ENCODE measurements at places on chromosomes 2 and 18.

DNA sequence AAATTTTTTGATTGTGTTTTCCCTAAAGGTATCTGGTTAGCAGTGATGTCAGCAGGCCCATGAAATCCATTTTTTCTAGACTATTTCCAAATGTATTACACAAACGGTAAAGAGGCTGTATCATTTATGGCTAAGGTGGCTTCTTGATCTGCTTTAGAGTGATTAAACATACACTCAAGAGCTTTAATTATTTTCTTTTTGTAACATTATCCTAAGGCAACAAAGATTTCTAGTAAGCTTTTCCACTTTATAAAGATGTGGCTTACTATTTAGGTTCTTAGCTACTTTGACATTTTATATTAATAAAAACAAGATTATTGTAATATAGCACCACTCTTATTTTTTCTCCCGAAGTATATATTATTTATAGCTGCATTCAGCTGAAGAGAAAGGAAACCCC is 16.5 kb downstream of the MFF start:
- no peaks in the 10 kb centered on the region for H3K4me1 ChIP-seq
- no peak overlapping the region for H3K4me3 ChIP-seq
- H3K36me3 ChIP-seq = peaks cover 18% of the 10 kb centered on the region
- no peaks in the 10 kb centered on the region for H3K27me3 ChIP-seq

- no peak overlapping the region for H3K27ac ChIP-seq
- no peak overlapping the region for H3K4me3 ChIP-seq
- no peaks in the 10 kb centered on the region for H3K27me3 ChIP-seq
- no peaks in the 10 kb centered on the region for H3K36me3 ChIP-seq
- DNase-seq = no peak
Measured at GRCh38 chr18:45560870-45561269, 54.4 kb upstream of the SLC14A2 start.

GRCh38 chr2:162734866-162735265 is 103.7 kb downstream of the KCNH7 start:
- no peak overlapping the region for H3K27ac ChIP-seq
- H3K4me1 ChIP-seq = peaks cover 11% of the 10 kb centered on the region
- no peaks in the 10 kb centered on the region for H3K27me3 ChIP-seq
- no peak for DNase-seq

DNA sequence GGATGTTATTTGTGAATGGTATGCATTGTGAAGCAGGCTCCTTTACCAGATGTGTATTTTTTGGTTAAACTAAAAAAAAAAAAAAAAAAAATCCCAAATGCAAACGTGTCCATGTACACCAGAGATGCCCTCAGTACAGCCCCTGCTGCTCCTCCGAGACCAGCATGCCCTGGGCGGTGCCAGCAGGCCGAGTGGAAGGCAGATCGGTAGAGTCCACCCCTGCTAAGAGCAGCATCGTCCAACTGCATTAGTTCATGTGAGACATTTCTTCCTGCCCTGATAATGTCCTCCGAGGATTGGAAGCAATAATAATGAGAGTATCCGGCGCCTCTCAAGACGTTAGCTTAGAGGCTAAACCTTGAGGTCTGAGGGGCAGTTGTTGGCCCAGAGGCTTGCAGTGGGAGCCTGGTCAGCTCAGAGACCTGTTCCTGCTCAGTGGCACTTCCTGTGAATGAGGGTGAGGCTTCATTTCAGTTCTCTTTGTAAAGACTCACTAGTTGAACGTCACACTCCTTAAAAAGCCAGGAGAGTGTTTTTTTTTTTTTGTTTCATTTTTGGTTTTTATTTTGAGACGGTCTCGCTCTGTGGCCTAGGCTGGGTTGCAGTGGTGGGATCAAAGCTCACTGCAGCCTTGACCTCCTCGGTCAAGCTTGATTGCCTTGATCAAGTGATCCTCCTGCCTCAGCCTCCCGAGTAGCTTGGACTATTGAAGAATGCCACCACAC is 5.6 kb downstream of the SLC66A3 start:
- DNase-seq = peak; percentile 39
- no peaks in the 10 kb centered on the region for H3K36me3 ChIP-seq
- H3K27ac ChIP-seq = peak overlapping the region; percentile 96
- peak overlapping the region; percentile 64 for H3K4me3 ChIP-seq

DNA sequence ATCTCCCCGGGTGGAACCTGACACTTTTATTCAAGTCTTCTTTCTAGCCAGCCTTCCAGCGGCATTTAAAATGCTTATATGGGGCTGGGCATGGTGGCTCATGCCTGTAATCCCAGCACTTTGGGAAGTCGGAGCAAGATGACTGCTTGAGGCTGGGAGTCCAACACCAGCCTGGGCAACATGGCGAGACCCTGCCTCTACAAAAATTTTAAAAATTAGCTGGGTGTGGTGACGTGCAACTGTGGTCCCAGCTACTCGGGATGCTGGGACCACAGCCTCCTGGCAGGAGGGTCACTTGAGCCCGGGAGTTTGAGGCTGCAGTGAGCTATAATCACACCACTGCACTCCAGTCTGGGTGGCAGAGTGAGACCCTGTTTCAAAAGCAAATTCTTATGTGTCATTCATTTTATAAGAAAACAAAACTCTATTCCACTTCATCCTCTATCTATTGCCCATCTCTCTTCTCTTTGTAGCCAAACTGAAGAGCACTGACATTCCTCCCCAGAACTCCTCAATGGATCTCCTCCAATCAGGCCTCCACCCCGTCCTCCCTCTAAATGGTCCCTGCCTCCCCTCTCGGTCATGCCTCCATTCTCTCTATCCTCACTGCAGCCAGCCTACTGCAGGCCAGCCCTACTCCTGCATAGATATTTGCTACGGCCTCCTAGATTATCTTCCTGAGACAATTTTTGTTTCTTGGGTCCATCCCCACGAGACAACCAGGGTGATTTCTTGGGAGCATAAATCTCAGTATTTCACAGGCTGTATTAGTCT is 18.0 kb upstream of the RHOB start:
- no peak for DNase-seq
- no peaks in the 10 kb centered on the region for H3K36me3 ChIP-seq
- no peak overlapping the region for H3K27ac ChIP-seq
- H3K27me3 ChIP-seq = peaks cover 8% of the 10 kb centered on the region

DNA sequence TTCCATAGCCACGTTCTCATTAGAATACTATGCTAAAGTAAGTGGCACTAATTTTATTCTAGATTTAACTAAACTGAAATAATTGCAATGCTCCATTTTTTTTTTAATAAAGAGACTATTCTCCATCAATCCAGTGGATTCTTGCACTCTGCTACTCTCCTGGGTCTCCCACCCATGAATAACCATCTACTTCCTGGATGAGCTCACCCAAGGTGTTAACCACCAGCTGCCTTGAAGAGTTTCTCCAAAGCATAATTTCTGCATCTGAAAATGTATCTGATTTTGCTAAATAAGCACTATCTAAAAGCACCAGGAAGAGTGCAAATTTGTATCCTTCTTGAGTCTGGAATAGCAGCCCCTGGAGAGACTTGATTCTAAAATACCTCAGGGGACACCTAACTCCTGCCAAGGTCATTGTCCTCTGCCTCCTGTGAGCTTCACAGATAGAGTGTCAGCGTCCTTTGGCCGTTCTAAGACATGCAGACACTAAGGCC is 41.6 kb upstream of the SH3BP4 start:
- no peak overlapping the region for H3K4me3 ChIP-seq
- H3K4me1 ChIP-seq = no peaks in the 10 kb centered on the region
- H3K27ac ChIP-seq = no peak overlapping the region
- no peaks in the 10 kb centered on the region for H3K36me3 ChIP-seq
- peaks cover 3% of the 10 kb centered on the region for H3K27me3 ChIP-seq

GRCh38 chr2:233480490-233481202 is 85.9 kb downstream of the USP40 start:
- H3K27me3 ChIP-seq = no peaks in the 10 kb centered on the region
- H3K4me1 ChIP-seq = no peaks in the 10 kb centered on the region
- DNase-seq = no peak
- no peak overlapping the region for H3K27ac ChIP-seq
- no peak overlapping the region for H3K4me3 ChIP-seq

DNA sequence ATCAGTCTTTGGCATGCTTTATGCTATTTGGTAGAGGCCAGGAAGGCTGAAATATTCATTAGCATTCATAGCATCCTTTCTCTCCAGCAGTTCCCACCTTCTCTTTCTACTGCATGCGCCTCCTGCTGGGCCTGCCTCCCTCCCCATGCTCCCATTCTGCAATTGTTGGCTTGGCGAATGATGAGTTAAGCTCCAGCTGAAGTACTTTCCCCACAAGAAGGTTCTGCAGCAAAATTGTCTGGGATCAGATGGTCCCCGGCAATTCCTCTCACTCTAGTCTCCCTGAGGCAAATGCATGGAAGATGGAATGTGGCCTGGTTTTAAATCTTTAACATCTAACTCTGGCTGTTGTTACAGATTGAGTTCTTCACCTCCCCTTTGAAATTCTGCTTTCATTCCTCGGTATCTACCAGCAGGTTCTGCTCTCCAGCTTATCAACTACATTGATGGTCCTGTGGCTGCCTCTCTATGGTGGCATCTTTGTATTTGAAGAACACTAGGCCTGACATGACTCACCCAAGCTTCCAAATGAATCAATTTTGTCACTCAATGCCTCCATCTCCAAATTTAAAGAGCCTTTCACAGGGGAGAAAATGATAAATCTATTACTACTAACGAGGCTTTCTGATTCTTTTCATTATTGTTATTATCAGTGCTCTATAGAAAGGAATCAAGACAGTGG is 55.9 kb downstream of the KCTD18 start:
- no peak overlapping the region for H3K4me3 ChIP-seq
- DNase-seq = no peak
- H3K27me3 ChIP-seq = no peaks in the 10 kb centered on the region
- peak overlapping the region; percentile 1 for H3K27ac ChIP-seq
- peaks cover 39% of the 10 kb centered on the region for H3K4me1 ChIP-seq

- no peak overlapping the region for H3K27ac ChIP-seq
- H3K4me1 ChIP-seq = no peaks in the 10 kb centered on the region
- DNase-seq = no peak
- H3K27me3 ChIP-seq = no peaks in the 10 kb centered on the region
Measured at GRCh38 chr2:138424436-138425140, 77.0 kb upstream of the SPOPL start.

GRCh38 chr2:156511122-156511521 is 74.9 kb downstream of the GPD2 start:
- no peak overlapping the region for H3K27ac ChIP-seq
- peaks cover 4% of the 10 kb centered on the region for H3K4me1 ChIP-seq
- no peak for DNase-seq
- peaks cover 23% of the 10 kb centered on the region for H3K36me3 ChIP-seq

DNA sequence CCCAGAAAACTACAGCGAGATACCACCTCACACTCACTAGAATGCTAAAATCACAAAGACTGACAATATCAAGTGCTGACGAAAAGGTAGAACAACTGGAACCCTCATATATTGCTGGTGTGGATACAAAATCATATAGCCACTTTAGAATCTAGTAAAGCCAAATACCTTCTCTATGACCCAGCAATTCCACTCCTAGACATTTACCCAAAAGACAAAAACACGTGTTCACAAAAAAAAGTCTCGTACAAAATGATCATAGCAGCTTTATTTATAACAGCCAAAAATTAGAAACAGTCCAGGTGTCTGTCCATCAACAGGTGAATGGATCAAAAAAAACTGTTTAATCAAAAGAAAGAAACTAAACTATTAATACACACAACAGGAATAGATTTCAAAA is 126.6 kb downstream of the ZFP36L2 start:
- DNase-seq = no peak
- H3K36me3 ChIP-seq = peaks cover 8% of the 10 kb centered on the region
- no peak overlapping the region for H3K27ac ChIP-seq
- no peaks in the 10 kb centered on the region for H3K4me1 ChIP-seq

DNA sequence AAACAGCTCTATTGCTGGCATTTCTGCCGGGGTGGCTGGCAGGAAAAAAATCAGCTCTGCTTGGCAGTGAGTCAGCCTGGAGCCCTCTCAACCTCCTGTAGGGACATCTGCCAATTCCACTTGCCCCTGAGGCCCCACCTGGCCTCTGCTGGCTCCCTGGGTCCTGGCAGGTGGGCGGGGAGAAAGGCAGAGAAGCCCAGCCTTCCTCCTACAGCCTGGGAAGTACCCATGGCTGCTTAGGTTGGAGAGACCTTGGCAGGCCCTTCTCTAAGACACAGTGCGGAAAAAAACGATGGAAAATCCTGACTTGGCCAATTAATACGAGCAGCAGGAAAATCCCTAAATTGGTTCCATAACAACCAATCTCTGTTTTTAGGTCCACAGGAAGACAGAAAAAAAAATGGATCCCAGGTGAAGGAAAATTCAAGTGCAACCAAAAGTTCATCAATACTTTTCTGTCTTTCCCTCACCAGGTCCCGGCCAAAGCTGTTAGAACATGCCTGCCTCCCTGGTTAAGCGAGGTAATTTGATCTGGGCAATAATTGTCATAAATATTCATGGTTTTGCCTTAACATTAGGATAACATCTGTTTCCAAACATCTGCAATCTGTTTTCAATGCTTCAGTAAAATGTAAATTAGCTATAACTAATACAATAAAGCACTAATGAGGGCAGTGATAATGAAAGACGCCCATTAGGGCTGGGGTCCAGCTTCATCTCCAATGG is 245.9 kb downstream of the TFCP2L1 start:
- H3K36me3 ChIP-seq = no peaks in the 10 kb centered on the region
- no peak for DNase-seq
- H3K4me1 ChIP-seq = no peaks in the 10 kb centered on the region
- no peak overlapping the region for H3K27ac ChIP-seq
- H3K4me3 ChIP-seq = no peak overlapping the region

DNA sequence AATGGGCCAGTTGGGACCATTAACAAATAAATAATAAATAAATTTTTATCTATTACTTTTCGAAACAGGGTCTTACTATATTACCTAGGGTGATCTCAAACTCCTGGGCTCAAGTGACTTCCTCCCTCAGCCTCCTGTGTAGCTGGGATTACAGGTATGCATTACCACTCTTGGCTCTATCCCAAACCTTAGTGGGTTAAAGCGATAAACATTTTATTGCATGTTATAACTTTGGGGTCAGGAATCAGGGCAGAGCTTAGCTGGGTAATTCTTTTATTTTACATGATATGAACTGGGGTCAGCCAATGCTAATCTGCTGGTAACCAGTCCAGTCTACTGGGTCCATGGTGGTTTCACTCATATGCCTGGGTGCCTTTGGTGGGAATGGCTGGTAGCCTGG is 127.8 kb downstream of the MYO3B start:
- H3K36me3 ChIP-seq = no peaks in the 10 kb centered on the region
- no peaks in the 10 kb centered on the region for H3K4me1 ChIP-seq
- H3K27ac ChIP-seq = no peak overlapping the region
- no peak for DNase-seq

DNA sequence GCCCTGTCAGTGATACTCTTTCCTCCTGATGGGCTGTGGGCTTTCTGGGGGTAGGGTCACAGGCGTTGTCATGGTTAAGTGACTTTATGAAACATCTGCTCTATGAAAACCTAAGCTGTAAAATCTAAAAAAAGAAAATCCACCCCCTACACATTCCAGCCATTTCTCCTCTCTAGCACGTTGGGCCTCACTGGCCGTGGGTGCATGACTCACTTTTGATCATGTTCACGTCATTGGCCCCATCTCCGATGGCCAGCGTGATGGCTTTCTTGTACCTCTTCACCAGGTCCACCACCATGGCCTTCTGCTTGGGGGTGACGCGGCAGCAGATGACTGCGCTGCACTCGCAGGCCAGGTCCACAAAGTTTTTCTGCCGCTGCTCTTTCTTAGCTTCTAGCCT is 39.3 kb upstream of the NARS1 start:
- no peak for DNase-seq
- H3K27ac ChIP-seq = no peak overlapping the region
- H3K4me3 ChIP-seq = no peak overlapping the region
- peaks cover 1% of the 10 kb centered on the region for H3K4me1 ChIP-seq
- no peaks in the 10 kb centered on the region for H3K36me3 ChIP-seq
- no peaks in the 10 kb centered on the region for H3K27me3 ChIP-seq
